ENCODE measurements at places on chromosomes 1 and 21. TPM values are rescaled to one million over a fixed set of nuclear protein-coding genes. Genes with fewer than 3 reads are reported as not detected.

DNA sequence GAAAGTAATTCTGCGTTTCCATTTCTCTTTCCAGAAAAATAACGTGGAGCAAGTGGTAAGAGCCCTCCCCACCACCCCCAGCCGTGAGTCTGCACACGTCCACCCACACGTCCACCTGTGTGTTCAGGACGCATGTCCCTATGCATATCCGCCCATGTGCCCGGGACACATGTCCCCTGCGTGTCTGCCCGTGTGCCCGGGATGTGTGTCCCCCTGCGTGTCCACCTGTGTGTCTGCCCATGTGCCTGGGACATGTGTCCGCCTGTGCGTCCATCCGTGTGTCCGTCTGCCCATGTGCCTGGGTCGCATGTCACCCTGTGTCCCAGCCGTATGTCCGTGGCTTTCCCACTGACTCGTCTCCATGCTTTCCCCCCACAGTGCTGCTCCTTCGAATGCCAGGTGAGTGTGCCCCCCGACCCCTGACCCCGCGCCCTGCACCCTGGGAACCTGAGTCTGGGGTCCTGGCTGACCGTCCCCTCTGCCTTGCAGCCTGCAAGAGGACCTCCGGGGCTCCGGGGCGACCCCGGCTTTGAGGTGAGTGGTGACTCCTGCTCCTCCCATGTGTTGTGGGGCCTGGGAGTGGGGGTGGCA lies 5.6 kb downstream of the COL6A1 start:
- DNase-seq = no peak

GRCh38 chr1:41483001-41483850 lies 1.3 kb downstream of the EDN2 start:
- no peak for DNase-seq

GRCh38 chr1:17620448-17620847 lies 81.0 kb downstream of the ARHGEF10L start:
- DNase-seq = no peak

NBPF20 gene
- total RNA-seq = 3.5 TPM

GRCh38 chr1:3530086-3530925 lies 75.8 kb downstream of the ARHGEF16 start:
- no peak for DNase-seq

GRCh38 chr1:204123376-204123775 lies 28.5 kb downstream of the ETNK2 start:
- no peak for DNase-seq

FCRL2 gene
- total RNA-seq = 0.20 TPM

S100A14 gene
- total RNA-seq = not detected

GRCh38 chr1:154499446-154499845 lies 2.6 kb upstream of the TDRD10 start:
- no peak for DNase-seq

DNA sequence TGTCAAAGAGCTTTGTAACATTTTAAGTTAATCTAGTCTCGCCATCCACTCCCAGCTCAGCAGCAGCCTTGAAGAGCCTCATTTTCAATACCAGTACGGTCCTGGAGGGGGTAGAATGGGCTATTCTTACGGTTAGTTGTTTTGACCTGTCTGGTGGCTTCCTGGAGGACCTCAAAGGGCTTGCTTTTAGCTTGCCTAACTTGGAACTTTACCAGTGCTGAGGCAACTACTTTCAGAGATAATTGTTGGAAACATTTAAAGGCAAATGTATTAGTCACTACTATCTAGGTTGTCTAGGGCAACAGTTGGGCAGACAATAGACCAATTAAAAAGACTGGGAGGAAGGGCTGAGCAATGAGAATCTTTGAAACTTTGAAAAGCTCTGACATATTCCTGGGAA lies 56.0 kb downstream of the TTLL7 start:
- no peak for DNase-seq

DNA sequence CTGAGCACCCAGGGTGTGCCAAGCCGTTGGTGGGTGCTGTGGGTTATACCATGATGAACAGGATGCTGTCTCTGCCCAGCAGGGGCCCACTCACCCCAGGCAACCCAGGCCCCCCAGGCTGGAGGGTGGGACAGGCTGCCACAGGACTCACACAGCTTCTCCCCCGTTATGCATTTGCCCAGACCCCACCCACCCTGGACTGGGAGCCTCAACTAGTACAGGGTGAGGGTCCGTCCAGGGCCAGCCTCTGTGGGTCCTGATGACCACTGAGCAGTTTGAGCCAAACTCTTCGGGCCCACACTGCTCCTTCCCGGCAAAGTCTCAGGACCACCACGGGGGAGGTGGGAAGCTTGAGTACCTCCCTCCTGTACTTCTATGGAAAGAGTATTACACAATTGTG lies 3.8 kb upstream of the PRELP start:
- DNase-seq = no peak

FAM72D gene
- total RNA-seq = not detected

FCAMR gene
- total RNA-seq = not detected

RIPK4 gene
- total RNA-seq = 2.5 TPM

DNA sequence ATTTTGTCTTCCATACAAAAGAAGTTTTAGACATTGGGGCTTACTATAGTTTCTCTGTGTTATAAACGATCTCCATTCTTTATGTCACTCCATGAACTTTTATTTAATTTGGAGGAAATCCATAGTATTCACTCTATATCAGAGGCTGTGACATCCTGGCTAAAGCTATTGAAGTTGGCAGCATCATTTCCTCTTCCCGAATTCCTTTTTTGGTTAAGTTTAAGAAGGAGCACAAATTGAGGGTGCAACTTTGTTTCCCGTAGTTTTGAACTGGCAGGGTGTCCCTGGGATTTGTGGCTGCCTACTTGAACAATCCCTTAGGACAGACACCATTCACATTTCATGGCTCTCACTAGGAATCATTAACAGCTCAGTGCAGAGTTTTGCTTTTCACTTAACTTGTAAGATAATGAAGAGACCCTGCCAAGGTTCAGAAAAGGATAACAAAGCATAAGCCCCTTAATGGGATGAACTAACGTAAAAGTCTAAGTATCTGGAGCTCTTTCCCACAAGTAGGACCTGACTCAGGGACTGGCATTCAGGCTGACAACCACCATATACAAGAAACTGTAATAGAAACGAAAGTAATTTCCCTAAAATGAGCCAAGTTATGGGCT lies 13.9 kb downstream of the S1PR1 start:
- no peak for DNase-seq

- no peak for DNase-seq
Measured at GRCh38 chr1:96580920-96581319, 140.7 kb upstream of the PTBP2 start.

GRCh38 chr1:82931006-82931405 lies 1067.9 kb downstream of the TTLL7 start:
- DNase-seq = no peak

Data from CD4-positive, alpha-beta T cell (primary cell).